NCI-H460 (cell line): ENCODE measurements at places on chromosomes 13 and 19.

- DNase-seq, result no peak
These were observed 3.8 kb downstream of the TARM1 start for GRCh38 chr19:54077334-54077733.

- DNase-seq, result no peak
These were observed 20.8 kb downstream of the LAIR2 start for GRCh38 chr19:54523403-54523802.

DNA sequence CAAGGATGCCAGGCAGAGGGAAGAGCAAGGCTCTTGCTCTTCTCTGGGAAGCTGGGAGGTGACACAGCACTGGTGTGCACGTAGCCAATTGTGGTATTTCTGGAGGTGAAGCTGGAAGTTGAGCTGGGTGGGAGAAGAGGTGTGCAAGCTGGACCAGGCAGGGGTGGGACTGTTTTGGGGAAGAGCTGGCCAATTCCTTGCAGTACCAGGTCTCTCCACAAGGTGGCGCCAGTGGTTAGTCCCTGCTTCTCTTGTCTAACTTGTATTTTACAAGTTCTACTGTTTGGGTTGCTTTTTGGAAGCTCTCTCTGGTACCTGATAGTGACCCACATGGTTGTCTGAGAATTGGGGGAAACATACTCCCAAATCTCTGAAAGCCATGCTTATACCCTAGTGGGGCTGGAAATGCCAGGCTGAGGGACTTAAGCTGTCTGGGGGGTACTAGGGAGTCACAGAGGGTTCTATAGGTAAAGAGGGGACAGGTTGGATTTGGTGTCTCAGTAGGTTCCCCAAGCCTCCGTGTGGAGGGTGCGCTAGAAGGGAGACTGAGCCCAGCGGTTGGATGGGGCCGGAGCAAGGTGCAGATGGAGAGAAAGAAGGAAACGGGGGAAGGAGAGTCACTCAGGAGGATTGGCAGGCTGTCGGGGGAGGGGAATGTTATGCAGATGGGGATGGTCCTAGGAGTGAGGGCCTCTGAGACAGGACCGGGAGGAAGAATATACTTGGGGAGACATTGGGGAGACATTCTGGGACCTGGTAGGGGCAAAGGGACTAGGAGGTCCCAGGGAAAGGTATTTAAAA is 3.0 kb downstream of the HPN start:
- DNase-seq, result peak; percentile 26

DNA sequence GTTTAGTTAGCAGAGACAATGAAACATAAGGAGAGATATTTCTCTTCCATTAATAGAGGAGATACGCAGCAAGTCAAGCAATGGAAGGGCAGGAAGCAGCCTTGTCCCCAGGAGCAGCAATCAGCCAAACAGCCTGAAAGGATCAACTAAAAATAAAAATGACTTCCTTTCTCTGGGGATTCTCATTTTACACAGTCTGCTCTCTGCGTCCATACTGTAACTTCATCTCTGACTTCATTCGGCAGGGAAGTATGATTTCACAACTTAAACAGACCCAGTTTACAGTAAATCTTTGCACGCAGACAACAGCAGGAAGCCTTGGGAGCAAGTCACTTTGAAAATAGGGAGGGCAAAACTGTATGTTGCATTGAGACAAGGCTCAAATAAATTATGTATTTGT is 826.7 kb downstream of the DIAPH3 start:
- DNase-seq, result no peak

DNA sequence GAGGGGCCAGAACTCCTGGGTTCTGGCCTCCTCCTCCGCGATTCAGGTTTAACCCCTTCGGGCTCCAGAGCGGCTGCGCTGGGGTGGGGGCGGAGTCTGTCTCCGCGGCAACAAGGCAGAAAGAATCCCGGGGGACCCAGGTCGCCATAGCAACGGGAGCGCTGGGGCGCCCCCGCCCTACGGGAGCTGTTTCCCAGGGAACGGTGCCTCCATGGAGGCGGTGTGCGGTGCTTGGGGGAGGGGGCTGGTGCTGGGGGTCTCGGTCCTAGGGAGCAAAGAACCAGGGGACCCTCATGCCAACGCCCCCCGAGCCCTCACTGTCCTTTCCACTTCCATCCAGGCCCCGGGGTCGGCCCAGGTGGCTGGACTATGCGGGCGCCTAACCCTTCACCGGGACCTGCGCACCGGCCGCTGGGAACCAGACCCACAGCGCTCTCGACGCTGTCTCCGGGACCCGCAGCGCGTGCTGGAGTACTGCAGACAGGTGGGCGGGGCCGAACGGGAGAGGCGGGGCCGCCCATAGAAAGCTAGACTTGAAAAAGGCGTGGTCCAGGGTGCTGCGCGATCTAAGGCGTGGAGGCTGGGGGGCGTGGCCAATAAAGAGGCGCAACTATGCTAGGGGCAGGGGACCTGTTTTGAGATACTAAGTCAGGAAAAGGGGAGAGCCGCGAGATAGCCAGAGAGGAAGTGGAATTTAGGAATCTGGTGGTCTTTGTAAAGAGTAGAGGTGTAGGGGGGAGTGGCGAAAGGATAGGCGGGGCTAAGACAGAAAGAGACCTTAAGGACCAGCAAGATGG is 1.2 kb downstream of the APLP1 start:
- peak; percentile 87 for DNase-seq

DNA sequence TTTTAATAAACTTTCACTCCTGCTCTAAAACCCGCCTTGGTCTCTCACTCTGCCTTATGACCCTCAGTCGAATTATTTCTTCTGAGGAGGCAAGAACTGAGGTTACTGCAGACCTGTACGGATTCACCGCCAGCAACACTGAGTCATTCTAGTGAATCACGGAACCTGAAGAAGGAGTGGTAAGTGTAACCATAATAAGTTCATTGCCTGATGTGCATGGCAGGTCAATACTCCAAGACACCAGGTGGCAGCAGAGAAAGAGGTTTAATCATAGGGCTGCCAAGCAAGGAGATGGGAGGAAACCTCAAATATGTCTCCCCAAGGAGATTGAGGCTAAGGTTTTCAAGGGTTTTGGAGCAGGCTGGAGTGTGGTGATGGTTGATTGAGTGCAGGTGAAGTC is 204.3 kb upstream of the IPO5 start:
- no peak for DNase-seq

DNA sequence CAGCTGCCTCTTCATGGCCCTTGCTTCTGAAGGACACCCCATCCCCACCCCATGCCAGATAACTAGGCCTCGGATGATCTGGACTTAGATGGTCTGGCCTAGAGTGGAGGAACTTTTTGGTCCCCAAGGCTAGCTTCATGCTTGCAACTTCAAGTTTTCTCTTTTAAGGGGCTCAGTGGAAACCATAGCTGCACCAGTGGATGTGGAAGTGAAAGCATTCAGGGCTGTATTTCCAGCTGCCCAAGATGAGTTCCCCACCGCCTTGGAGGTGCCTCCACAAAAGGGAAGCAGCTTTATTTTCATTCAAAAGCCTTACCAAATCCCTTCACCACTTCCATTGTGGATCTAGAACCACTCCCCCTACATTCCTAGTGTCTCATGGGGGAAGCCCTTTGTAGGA is 17.6 kb upstream of the GSX1 start:
- no peak for DNase-seq

- DNase-seq, result no peak
These were observed 8.2 kb downstream of the ATP11A start for GRCh38 chr13:112697756-112698655.

DNA sequence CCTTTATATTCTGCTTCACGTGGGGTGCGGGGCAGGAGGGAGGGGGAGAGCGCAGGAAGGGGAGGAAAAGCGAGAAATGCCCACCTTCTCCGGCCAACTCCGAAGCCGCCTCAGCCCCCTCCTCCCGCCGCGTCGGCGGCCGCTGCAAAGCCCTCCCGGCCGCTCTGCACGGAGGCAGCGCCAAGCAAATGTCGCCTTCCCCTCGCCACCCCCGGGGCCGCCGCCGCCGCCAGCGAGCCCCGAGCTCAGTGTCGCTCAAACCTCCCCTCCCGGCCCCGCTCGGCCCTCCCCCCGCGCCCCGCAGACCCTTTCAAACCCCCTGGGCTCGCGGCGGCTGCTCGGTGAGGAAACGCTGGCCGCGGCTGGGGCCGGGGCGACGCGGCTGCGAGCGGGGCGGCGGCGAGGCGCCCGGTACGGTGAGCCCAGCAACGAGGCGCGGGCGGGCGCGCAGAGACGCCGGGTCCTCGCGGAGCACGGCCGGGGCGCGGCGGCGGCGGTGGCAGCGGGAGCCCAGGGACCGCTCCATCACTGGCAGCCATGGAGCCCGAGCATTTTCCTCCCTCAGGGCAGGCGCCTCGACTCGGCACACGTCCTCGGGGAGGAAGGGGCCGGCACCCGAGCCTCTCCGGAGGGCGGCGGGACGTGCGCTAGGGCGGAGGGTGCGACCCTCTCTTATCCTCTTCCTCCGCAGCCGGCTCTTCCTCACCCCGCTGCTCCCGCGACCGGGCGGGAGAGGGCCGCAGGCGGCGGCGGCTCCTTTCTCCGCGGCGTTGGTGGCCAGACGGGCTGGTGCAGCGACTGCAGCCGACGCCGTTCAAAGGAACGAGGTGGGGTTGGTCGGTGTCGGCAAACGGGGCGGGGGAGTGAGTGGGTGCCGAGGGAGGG is 463 bp upstream of the TSC22D1 start:
- no peak for DNase-seq

- DNase-seq, result no peak
These were observed 477 bp upstream of the PLEKHF1 start for GRCh38 chr19:29664753-29665214.

- no peak for DNase-seq
These were observed 8.8 kb downstream of the FZR1 start for GRCh38 chr19:3514930-3515329.

DNA sequence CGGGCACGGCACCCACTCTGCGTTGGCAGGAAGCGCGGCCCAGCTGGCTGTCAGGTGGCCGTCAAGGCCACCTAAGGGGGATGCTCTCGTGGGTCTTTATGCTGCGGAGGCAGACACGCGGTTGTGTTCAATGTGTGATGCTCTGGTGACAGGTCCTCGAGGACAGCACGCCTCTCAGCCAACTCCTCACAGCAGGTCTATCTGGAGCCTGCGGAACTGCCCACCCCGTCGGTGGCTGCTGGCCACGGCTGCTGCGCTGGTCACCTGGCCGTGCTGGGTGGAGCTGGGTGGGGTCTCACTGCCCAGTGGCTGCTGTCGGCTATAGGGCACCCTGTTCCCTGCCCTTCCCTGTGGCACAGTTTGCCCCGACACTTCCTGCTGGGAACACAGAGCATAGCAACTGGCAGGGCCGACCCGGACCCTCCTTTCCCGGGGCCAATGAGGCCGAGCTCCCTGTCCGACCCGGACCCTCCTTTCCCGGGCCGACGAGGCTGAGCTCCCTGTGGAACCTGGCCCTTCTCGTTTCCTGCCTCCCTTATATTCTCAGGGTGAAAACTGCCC is 14.3 kb upstream of the F7 start:
- DNase-seq, result no peak

DNA sequence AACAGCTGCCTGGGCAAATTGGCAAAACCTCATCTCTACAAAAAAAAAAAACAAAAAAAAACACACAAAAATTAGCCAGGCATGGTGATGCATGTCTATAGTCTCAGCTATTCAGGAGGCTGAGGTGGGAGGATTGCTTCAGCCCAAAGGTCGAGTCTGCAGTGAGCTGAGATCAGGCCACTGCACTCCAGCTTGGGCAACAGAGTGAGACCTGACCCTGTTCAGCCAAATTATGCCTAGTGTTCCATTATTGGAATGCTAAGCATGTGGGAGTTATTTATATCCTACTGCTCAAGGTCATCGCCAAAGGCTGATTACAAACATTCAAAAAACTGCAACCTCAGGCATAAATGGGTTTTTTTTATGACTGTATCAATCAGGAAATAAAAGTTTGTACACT is 1251.0 kb upstream of the PCDH9 start:
- no peak for DNase-seq

- DNase-seq, result no peak
These were observed 188.2 kb downstream of the OLFM4 start for GRCh38 chr13:53216773-53217172.

- DNase-seq, result no peak
These were observed 18.7 kb downstream of the PPP5C start for GRCh38 chr19:46365561-46365960.

DNA sequence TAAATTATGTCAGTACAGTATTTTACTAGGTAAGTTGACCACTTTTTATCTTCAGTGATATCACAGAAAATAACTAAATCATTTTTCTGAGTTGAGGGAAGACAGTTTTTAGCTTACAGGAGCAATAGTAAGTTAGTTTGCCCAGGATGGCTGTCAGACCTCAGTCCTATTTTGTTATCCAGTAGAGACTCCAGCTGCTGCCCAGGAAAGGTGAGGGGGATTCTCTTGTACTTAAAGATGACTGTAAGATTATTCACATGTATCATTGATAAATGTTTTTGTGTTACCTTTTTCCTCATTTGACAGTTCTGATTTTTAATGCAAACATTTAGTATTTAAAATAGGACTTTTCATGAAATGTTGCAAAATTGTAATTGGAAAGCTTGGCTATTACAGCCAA is 14.5 kb upstream of the GPR183 start:
- no peak for DNase-seq

- no peak for DNase-seq
These were observed 99.6 kb upstream of the HTR2A start for GRCh38 chr13:46996316-46997030.

DNA sequence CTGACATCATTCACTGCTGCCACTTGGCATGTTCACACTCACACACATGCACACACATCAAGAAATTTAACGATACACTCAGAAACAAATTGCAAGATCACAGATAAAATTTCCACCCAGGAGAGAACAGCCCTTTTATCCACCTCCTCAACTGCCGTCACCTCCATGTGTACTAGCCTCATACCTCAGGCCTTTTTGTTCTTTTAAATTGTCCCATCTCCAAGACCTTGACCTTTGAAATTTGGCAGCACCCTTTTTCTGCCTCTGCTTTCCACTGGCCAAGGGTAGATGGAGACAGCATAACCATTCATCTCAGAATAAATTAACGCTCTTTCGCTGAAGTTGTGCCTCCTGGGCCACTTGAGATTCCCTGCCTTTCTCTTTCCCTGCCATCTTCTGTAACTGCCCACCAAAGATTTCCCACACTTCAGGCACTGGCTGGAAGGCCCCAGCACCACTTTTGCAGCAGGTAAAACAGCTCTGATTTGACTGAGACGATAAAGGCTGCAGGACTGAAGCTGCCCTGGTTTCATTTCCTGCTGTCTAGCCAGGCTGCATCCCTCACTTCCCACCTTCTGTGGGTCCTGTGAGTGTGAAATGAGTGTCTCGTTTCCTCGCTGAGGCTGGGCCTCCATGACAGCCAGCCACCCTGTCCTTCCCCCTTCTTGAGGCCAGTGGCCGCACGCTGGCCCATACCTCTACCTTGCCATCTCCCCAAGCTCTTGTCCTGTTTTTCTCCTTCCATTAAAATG is 39.3 kb downstream of the MBNL2 start:
- no peak for DNase-seq

- no peak for DNase-seq
These were observed 11.0 kb downstream of the TMEM272 start for GRCh38 chr13:51833980-51834379.

- no peak for DNase-seq
These were observed 147.5 kb downstream of the DIAPH3 start for GRCh38 chr13:60016229-60016628.

GRCh38 chr13:114119196-114119595 is 13.2 kb downstream of the RASA3 start:
- peak; percentile 24 for DNase-seq

GRCh38 chr13:50631041-50631440 is 212.5 kb downstream of the DLEU7 start:
- DNase-seq, result no peak
